ENCODE measurements at places on chromosomes 3 and 15.

- DNase-seq: no peak
Observed at GRCh38 chr15:28889346-28889745, 3.6 kb downstream of the APBA2 start.

- no peak for DNase-seq
Observed at GRCh38 chr3:155872904-155873646, 2.6 kb downstream of the GMPS start.

GRCh38 chr3:52897130-52898122 is at the start of gene STIMATE:
TSS of gene STIMATE (minus strand) at chr3:52897548. CDS start at chr3:52897450, 98 bp downstream.
- peak; percentile 98 for DNase-seq

DNA sequence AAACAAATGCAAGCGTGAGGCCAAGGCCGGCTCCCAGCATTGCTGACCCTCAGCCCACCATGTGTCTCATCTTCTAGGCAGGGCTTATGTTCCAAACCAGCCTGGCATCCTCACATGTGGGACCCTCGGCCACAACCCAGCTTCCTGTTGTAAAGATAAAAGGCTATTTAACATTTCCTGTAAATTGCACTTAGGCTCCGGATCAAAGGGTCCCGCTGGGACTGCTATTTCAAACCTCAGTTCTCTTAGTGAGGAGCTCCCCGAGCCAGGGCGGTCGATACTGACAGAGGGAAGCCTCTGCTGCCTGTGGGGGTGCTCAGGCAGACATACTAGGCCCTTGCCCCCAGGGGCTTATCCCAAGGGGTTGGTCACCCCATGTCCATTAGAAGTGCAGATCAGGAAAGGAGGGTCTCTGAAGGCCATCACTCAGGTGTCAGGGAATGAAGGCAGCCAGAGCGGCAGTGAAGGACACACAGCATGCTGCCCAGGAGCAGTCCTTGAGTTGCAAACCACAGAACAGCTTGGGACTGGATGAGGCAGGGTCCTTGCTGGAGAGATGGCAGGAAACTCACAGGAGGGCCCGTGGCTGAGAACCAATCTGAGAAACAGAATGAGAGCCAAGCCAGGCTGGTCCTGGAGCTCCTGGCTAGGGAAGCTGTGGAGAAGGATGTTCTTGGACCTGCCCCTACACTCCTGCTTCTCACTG is 239.9 kb downstream of the TLE3 start:
- no peak for DNase-seq

DNA sequence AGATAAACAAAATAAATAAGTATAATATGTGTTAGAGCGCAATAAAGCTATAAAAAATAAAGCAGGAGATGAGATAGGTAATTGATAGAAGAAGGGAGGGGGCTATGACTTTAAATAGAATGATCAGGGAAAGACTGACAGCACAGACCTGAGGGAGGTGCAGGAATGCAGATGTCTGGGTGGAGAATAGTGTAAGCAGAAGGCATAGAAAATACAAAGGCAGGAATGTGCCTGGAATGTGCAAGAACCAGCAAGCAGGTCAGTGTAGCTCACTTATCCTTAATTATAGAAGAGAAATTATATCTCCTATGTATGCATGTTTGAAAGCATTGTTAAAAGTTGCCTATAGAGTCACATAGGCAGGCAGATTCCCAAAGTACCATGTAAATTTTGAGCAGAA is 239.4 kb upstream of the SOX14 start:
- no peak for DNase-seq

DNA sequence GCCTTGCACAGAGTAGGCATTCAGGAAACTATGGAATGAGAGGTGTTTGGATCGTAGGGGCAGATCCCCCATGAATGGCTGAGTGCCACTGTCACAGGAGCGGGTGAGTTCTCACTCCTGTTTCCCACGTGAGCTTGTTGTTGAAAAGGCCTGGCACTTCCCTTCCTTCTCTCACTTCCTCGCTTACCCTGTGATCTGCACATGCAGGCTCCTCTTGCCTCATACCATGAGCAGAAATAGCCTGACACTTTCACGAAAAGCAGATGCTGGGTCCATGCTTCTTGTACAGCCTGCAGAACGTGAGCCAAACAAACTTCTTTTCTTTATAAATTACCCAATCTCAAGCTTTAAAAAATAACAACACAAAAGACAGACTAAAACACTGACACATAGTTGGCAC is 55.4 kb downstream of the AGBL1 start:
- no peak for DNase-seq

GRCh38 chr15:29046977-29047376 is 161.2 kb downstream of the APBA2 start:
- no peak for DNase-seq

Measured in urothelium cell line (cell line).